Forelimb muscle (tissue), 1 donor: ENCODE measurements at places on chromosomes 3 and 15. TPM values are rescaled to one million over a fixed set of nuclear protein-coding genes. Genes with fewer than 3 reads are reported as not detected.

Gene ACP3
- 0.65 TPM for polyA plus RNA-seq

Gene CDC25A
- polyA plus RNA-seq = 3.1 TPM

Gene GOLGA6L26
- polyA plus RNA-seq = not detected

- DNase-seq = peak; percentile 28
Measured at GRCh38 chr3:3015185-3016089, 94.7 kb downstream of the IL5RA start.

DNA sequence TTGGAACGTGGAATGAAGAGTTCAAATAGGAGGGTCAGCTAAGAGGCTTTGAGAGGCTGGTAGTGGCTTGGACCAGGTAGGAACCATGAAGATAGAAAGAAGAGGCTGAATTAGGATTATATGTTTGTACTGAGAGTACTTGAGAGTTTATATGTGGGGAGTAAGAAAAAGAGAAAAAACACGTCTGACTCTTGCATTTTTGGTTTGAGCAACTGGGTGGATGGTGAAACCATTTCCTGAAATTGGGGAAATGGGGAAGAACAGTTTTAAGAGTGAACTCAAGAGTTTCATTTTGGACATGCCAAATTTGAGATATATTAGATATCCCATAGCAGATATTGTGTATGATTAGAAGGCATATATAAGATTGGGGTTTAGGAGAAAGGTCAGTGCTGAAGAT, 92.9 kb upstream of the TNIK start:
- no peak for DNase-seq

Gene KCNAB1
- 4.3 TPM for polyA plus RNA-seq

Gene TWF2
- 22.3 TPM for polyA plus RNA-seq

GRCh38 chr3:169389211-169389924, 274.1 kb downstream of the MECOM start:
- no peak for DNase-seq

GRCh38 chr3:713947-714620, 378.7 kb upstream of the CNTN6 start:
- no peak for DNase-seq

DNA sequence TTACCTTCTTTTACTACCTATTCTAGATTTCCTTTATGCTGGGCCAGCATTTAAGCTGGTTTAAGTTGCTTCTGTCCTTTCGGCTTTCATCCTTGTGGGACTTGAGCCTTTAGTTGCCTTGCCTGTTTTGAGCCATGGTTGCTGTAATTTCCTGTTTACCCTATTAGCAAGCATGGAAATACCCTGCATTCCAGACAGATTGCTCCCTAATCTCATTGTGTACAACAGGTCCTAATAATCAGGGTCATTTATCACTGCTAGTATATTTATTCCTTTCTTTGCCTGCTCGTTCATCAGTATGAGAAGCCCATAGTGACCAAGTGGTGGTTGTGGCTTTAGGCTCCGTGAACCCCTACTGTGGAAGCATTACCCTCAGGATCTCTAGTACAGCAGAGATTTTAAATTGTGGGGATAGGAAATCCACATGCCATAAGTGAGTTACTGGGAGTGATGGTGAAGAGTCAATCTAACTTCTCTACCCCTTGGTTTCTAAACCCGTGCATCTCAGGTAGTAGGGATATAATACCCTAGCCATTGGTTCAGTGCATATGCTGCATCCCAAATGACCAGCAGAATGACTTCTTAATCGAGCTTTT, 31.9 kb downstream of the NCK1 start:
- DNase-seq = no peak
